ENCODE measurements at places on chromosomes 11 and 22.
A peak's percentile ranks its signal among the peaks of the same experiment; 100 is the strongest.

GRCh38 chr22:47128622-47129215, 366.3 kb downstream of the TBC1D22A start:
- DNase-seq = no peak

DNA sequence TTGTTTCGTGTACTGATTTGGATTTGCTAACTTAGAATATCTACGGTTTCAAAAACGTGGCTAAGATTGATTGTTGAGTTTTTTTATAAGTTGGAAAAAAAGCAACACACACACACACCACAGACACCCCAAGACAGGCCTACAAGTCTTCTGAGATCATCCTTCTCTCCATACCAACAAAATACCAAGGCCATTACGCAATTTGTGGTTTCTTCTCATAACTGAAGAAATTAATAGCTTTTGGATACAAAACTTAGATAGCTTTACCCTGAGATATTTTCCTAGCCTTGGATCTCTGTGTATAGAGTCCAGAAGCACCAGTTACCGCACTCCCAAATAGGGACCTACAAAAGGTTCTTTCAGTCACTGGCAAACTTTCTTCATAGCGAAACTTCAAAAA, 113.6 kb downstream of the SIK3 start:
- DNase-seq = peak; percentile 84

DNA sequence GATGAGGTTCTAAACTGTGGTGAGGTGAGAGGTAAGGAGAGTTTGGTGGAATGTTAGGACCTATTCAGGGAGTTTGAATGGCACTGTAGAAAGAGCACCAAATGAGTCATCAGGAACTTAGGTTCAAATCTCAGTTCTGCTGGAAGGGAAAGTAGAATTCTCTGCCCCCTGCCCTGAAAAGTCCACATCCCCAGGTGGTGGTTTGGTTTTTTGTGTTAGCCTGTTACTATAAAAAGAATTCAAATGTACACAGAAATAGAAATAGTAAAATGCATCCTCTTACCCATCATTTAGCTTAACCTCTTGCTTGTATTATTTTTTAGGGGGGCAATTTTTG, 20.2 kb downstream of the PPFIBP2 start:
- DNase-seq = no peak

- DNase-seq = no peak
These were observed 850.0 kb downstream of the TBC1D22A start for GRCh38 chr22:47612311-47612910.

GRCh38 chr11:47152953-47153950, 23.4 kb downstream of the ARFGAP2 start:
- DNase-seq = peak; percentile 64

DNA sequence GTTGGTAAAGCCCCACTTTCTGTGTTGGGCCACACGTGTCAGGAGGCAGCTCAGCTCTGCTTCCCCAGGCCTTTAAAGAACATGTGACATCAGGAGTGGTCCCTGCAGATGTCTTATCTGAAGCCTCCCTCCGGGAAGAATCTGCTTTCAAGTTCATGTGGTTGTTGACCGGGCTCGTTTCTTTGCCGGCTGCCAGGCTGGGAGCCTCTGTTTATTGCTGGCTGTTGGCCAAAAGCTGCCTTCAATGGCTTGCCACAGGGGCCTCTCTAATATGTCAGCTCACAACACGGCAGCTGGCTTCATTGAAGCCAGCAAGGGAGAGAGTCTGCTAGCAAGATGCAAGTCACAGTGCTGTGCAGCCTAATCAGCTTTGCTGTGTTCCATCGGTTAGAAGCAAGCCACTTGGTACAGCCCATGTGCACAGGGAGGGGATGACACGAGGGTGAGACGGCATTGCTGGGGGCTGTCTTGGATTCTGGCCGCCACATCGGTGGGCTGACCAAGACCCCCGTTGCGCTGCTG, 14.6 kb downstream of the MRGPRF start:
- peak; percentile 44 for DNase-seq

DNA sequence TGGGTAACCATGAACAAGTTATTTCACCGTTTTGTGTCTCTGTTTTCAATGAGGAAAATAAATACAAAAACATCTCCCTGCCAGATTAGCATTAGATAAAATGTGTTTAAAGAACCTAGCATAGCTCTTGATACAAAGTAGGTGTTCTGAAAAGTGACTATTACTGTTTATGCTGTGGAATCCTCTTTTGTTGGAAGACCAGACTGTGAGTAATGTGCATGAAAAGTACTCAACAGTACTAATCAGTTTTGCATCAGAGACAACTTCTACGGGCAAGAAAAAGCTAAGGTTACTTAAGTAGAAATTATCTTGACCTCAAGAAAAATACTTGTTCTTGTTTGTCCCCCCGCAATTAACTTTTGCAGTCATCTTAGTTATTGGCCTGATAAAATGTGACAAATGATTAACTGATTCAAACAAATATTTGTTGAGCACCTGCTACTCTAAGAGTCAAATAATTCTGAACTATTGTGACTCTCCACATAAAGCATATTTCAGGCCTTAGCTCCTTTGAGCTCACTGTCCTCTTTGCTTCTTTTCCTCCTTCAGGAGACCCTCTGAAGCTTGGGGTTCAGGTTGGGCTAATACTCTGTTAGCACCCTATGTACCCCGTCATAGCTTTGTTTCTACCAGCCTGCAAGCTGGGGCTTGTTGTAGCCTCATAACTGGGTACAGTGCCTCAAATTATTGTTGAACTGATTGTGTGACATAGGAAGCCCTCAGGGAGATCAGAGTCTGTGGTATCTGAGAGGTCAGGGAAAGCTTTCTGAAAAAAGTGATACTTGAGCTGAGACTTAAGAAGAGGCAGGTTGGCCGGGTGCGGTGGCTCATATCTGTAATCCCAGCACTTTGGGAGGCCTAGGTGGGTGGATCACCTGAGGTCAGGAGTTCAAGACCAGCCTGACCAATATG, 24.5 kb downstream of the DIXDC1 start:
- DNase-seq = no peak

DNA sequence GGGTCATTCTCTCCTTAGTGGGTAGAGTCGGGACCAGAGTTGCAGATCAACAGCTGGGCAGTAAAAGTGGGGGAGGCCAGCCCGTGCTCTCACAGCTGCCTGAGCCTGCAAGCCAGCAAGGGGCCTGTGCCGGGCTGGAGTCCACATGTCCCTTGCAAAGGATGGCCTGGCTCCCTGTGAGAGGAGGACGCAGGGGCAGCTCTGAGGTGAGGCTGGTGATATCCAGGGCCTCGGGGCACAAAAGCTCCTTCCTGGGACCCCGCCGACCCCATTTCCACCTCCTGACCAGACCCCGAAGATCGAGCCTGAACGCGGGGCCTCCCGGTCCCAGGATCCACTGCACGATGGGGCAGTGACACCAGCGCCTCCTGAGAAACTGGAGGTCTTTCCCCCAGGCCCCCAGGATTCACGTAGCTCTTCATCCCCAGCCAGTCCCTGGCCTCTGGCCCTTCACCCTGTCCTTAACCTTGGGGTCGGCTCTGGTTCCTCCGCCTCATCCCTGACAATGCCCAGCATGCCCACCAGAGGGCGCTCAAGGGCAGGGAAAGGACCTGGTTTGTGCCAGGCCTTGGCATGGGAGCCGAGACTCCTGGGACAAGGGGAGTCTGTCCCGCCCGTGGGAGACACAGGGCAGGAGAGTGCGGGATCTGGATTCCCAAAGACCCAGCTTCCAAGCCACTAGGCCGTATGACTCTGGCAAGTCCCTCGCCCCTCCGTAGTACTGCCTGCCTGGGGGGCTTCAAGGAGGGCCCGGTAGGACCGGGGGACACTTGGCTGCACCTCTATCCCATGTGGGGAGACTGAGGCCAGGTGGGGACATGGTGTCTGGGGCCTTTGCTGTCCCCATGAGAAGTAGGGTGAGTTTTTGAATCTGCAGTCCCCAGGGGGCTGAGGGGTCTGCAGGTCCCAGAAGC, 17.8 kb upstream of the WNT7B start:
- peak; percentile 61 for DNase-seq

- DNase-seq = no peak
These were observed 215.5 kb downstream of the TTC28 start for GRCh38 chr22:28464127-28464526.

GRCh38 chr11:120186774-120187591, 23.8 kb upstream of the OAF start:
- no peak for DNase-seq

- no peak for DNase-seq
These were observed 263.6 kb upstream of the NCAM1 start for GRCh38 chr11:112697391-112698178.

GRCh38 chr11:125910226-125910849, 6.0 kb downstream of the DDX25 start:
- no peak for DNase-seq

GRCh38 chr11:2548596-2548995, 103.8 kb downstream of the KCNQ1 start:
- no peak for DNase-seq

DNA sequence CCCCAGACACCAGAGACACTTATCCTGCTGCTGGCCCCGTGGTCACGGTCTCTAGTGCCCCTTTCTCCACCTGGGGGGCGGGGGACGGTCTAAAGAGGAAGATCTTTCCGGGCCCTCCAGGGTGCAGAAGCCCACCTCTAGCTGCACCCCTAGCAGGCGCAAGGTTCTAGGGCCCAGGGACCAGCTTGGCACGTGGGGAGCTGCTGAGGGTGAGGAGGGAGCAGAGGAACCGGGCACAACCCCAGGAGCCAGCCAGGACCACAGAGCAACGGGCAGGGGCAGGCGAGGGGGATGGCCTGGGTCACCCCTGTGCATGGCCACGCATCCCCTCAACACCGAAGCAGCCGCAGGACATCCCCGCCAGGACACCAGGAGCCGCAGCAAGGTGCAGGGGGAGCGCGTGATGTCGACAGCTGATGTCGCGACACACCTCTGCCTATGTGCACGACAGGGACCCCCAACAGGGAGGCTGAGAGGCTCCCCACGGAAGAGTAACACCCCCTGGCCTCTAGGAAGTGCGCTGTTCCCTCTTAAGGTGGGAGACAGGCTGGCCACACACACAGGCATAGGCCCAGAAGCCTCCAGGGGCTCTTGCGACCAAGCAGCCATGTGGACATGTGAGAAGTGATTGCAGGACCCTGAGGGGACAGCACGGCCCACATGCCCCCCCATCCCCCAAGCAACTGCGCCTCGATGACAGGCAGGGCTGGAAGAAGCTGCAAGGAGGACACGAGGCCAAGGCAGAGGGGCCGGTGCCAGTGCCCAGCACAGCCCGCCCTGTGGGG, 5.1 kb downstream of the LRFN4 start:
- DNase-seq = no peak

DNA sequence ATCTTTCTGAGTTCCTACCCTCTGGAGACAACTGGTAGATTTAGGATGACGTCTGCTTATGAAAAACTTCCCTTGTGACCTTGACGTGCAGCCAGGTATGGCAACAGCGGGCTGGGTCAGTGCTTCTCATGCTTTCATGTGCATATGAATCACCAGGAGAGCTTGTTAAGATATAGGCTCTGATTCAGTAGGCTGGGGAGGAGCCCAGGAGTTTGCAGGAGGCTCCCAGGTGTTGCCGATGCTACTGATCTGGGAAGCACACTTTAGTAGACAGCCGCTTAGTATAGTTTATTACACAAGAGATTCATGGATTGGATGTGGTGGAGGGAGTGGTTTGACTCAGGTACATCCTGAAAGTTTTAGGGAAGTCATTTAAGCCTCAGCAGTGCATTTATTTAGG, 23.8 kb downstream of the DIXDC1 start:
- DNase-seq = no peak

GRCh38 chr11:112057170-112057569, 16.6 kb downstream of the PIH1D2 start:
- no peak for DNase-seq

DNA sequence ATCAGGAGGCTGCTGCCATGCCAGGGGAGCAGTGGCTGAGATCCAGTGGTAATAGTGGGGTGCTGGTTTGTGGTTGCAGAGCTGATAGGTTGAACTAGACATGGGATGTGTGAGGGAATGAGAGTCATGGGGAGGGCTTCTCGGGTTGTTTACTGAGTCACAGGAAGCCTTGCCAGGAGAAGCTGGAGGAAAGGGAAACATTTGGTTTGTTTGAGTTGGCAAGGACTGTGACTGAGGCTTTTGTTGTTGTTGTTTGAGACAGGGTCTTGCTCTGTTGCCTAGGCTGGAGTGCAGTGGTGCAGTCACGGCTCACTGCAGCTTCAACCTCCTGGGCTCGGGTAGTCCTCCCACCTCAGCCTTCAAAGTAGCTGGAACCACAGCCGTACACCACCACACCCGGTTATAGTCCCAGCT, 49.3 kb downstream of the CABIN1 start:
- DNase-seq = peak; percentile 67

DNA sequence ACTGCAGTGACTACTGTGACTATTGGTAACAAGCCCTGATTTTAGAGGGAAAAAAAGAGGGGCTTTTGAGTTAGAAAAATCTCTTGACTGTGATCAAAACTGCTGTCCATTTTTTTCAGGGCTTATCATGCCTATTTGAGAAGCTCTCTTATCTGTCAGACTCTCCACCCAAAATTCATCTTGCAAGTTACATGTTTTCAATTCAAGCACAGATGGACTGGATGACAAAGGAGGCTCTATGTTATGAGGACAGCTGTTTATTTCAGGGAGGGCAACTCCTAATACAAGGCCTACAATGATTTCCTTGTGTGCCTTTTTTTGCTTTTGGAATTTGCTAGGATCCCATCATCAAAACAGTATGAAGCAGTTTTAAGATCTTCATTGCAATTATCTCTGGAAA, 35.2 kb upstream of the USP47 start:
- DNase-seq = no peak

DNA sequence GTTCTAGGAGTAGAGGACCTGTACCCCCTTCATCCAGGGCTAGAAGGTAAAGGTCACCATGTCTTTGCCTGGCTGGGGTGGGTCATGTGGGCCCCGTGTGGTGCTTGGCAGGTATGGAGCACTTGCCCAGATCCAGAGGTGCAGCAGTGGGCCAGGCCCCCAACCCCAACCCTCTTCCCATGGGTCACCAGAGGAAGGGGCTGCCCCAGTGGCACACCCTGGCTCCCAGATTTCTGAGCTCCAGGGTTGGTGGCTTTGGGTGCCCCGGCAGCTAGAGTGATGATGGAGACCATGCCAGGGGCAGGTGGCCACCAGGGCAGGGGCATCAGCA, 2.4 kb upstream of the GP1BB start:
- DNase-seq = no peak

GRCh38 chr11:34416766-34417165, 22.0 kb upstream of the CAT start:
- DNase-seq = no peak

GRCh38 chr11:21774212-21774611, 418.7 kb upstream of the ANO5 start:
- no peak for DNase-seq

GRCh38 chr11:12287374-12288211, 89.8 kb upstream of the PARVA start:
- DNase-seq = no peak

GRCh38 chr11:36165621-36166397, 123.4 kb downstream of the COMMD9 start:
- no peak for DNase-seq

- DNase-seq = no peak
These were observed 39.4 kb upstream of the CLTCL1 start for GRCh38 chr22:19330865-19331418.

- DNase-seq = no peak
These were observed 4.9 kb upstream of the PPARA start for GRCh38 chr22:46145361-46145851.

- DNase-seq = no peak
These were observed 3.0 kb downstream of the RASSF10 start for GRCh38 chr11:13012056-13012661.

Data from common myeloid progenitor, CD34-positive (primary cell).